ENCODE measurements at places on chromosomes 6 and 20. TPM values are rescaled to one million over a fixed set of nuclear protein-coding genes. Genes with fewer than 3 reads are reported as not detected.

DNA sequence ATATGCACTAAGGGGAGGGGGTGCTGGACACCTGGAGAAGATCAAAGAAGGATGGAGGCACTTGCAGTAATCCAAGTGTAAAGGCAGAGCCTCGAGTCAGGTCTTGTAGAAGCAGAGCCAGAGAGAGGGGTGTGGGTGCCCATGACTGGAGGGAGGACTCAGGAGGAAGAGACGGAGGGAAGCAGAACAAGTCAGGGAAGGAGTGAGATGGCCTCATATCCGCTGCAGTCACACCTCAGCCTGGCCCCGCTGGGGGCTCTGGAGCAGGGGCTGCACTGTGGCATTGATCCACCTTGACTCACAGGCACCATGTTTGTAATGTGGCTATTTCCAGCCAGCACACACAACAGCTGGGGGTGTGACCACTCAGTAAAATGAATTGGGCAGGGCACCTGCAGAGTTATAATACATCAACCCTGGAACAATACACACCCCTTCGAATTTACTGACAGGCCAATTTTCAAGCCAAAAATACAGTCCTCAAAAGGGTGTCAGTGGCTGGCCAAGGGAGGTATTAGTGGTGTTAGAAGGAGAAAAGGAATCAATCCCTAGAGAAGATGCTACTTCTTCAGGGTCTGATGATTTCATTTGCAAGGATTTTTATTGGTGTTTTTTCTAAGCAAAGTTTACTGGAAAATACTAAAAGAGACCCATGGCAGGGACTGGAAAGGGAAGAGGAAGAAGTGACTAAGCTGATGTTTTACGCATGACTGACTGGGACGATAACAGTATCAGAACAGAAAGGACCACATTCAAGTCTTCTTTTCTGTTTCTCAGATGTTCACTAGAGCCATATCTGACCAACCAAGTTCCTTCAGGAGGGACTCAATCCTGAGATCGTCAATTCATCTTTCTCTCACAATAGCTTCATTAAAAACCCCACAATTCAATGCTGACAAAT is 18.9 kb upstream of the NXT1 start:
- no peak for DNase-seq

IL17F gene
- not detected for total RNA-seq

GNL1 gene
- 38.0 TPM for total RNA-seq

GRCh38 chr6:74658391-74658790 is 547.5 kb downstream of the COL12A1 start:
- DNase-seq: no peak

PIGU gene
- total RNA-seq: 13.1 TPM

CDSN gene
- not detected for total RNA-seq

- peak; percentile 93 for DNase-seq
Observed at GRCh38 chr6:150915131-150915879, 49.8 kb downstream of the MTHFD1L start.

- DNase-seq: peak; percentile 62
Observed at GRCh38 chr6:33191383-33192104, 723 bp downstream of the COL11A2 start.

- DNase-seq: peak; percentile 7
Observed at GRCh38 chr6:127341471-127342202, 1.8 kb downstream of the ECHDC1 start.
